Stimulated activated CD4-positive, alpha-beta T cell treated with anti-CD3 and anti-CD28 coated beads, TNF-alpha, amount 100 ng/mL, for 24 hours (primary cell): ENCODE measurements at places on chromosomes 6 and 20.

DNA sequence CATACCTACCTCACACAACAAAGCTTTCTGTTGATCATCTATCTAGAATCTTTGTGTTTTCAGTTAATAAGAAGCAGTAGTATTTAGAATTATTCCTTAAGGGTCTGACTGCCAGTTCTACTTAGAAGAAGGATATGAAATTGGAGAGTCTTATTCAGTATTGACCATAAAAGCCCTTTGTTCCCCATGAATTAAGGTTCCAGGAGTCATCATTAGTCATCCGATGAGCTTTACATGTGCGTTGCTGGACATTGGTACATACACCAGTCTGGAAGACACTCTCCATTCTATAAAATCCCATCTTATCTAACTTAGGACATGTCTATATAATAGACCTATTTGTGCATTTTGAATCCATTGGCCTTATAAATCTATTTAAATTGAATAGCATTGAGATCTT is 34.4 kb upstream of the RNF217 start:
- DNase-seq = no peak

GRCh38 chr6:167888098-167888497 is 61.4 kb downstream of the AFDN start:
- no peak for DNase-seq

DNA sequence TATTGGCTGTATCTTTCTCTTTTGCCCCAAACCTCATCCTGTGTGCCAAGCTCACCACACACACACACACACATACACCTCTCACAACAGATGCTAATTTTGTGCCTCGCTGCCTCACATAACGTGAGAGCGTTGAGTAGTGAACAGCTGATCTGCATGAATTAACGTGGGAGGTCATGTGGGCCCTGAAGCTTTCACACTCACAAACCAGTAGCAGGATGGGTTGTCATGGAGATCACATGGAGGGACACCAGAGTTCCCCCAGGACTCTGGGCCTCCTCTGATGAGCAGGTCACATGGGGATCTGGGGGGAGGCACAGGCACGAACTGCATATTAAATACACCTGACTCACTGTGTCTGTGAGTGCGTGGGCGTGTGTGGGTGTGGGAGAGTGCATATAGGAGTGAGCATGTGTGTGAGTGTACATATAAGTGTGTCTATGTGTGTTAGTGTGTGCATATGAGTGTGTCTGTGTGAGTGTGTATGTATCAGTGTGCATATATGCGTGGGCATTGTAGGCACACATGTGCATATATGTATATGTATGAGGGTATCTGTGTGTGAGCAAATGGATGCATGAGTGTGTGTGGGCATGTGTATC is 62.7 kb upstream of the SULF2 start:
- DNase-seq = no peak

GRCh38 chr6:132446855-132447241 is 45.6 kb upstream of the MOXD1 start:
- DNase-seq = no peak

GRCh38 chr6:168190646-168191443 is 111.8 kb upstream of the FRMD1 start:
- DNase-seq = no peak

- DNase-seq = no peak
These were observed 32.8 kb downstream of the KIF25 start for GRCh38 chr6:168030218-168030746.

DNA sequence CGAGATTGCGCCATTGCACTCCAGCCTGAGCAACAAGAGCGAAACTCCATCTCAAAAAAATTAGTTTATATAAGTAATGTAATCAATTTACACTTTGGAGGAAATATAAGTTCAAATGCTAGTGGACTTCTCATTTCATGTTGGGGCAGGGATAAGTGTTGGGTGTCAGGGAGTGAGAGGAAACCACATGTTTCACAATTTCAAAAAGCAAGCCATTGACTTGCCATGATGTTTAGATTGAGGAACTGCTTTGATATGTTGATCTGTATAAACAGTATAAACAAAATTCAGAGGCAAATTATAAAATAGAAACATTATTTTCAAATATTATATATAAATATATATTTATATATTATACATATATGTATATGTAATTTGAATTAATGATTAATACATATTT is 42.7 kb downstream of the FILIP1 start:
- no peak for DNase-seq

DNA sequence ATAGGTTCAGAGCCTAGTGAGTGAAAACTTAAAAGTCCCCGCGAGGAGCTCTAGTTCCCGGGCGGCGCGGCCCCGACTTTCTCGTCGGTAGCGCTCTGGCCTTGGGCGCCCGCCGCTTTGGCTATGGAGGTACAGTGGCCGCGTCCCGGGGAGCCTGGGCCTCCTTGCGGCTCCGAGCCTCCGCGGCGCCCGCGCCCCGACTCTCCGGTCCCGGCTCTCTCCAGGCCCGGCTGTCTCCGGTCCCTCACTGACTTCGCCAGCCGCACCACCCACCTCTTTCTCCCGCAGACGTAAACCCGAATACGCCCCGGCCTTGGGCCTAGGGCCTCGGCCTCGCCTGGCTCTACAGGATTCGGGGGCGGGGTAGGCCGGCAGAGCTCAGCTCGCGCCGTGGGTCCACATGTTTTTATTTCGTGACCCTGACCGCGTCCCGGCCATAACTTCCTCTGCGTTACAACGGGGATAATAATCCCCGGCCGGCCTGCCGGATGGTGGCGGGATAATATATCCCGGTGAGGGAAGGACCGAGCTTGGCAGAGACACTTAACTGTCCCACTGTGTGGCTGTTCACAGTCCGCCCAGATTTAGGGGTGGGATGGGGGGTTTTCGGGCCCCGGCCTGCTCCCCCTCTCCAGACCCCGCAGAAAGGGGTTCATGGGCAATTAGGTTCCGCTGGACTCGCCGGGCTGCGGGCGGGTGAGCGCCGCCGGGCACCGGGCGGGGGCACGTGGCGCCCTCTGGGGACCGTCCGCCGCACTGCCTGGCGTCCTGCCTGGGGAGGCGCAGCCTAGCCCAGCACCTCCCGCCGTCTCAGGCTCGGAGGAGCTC is 10.0 kb upstream of the TBX18 start:
- DNase-seq = no peak

DNA sequence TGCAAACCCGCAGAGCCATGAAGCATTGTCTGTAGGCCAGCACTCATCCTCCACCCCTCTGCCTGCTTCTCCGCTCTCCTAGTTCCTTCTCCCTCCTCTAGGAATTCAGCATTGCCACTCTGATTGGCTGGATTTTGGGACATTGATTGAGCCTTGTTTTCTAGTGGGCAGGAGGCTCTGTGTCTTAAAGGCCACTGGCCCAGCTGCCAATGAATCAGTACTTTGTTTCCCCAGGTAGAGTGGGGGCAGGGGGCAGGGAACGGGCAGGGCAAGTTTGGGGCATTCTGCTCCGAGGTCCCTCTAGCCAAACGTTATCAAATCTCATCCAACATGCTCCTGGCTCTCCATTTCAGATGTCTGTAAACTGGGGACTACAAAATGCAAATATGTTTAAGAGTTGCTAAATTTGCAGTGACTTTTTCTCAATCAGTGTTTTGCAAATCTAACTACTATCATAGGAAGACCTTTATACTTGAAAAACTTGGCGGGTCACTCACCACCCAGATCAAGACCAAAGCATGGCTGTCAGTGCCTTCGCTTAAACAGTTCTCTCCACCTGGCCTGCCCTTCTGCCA is 10.4 kb upstream of the BPI start:
- DNase-seq = no peak

DNA sequence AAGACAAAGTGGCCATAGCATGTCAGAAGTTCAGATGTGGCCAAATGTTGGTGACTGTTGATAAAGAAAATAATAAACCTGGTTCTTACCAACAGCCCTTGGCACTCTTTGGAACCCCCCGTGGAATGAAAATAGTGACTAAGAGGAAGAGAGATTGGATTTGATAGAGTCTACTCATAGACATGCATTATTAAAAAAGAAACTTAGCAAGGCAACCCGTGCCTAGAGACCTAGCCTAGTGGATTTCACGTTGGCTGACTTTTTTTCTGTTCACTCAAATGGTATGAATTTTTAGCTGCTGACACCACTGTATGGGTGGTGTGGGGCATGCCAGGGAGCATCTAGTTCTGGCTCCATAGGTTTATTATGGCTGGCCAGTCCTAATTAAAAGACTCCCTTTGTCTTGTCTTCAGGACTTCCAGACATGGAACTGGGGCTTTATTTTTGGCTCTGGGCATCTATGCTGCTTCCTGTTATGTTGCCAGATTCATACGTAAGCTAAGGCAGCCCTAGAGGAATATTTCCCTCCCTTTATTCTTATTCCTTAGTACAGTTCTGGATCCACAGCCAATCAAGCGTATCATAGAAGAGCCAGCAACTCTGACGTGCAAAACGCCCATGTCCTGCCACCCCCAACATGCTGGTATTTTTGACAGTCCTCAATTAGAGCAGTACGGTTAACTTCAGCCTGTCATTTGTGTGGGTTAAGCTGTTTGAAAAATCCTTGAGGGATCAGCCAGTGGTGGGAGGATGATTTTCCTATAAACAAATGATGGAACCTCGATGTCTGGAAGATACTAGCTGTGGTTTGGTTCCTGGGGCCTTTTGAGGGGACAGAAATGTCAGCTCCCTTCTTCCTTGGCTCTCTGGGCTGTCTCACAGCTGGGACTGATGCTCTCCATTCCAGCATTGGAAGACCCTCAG is 127.5 kb downstream of the ISM1 start:
- DNase-seq = no peak

- DNase-seq = no peak
These were observed 8.2 kb upstream of the SLC2A12 start for GRCh38 chr6:134060491-134061106.

DNA sequence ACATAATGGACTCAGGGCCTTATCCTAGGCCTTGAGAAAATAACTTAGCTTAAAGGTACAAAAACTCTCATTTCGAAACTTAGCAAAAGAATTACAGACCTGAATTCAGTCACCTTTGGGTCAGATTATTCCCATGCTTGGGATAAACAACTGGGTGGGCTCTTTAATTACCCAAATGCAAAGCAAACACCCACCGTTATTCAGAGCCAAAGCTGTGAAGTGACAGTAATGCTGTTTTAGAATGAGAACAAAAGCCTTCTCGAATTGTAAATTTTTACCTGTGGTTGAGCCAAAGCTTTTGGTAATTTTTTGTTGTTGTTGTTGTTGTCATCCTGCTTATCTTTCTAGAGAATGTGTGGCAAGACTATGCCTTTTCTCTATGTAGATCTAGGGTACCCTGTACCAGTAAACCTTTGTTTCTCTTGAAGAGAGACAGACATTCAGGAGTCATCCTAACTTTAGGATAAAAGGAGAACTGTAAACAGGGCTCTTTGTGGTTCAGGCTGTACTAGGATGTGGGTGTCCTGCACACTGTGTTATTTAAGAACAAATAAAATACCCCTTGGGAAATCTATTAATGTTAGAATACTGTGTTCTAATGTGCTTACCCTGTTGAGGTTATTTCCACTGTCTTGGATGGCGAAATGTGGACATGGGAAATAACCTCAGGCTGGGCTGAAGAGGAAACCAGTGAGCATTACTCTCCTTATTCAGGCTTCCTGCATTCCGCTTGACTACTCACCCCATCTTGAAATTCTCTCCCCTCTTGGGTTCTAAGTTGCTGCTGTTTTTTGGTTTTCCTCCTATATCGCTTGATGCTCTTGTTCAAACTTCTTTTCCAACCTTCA is 480.7 kb downstream of the CD83 start:
- DNase-seq = no peak

GRCh38 chr6:28695715-28696114 is 170.0 kb downstream of the GPX5 start:
- DNase-seq = no peak

DNA sequence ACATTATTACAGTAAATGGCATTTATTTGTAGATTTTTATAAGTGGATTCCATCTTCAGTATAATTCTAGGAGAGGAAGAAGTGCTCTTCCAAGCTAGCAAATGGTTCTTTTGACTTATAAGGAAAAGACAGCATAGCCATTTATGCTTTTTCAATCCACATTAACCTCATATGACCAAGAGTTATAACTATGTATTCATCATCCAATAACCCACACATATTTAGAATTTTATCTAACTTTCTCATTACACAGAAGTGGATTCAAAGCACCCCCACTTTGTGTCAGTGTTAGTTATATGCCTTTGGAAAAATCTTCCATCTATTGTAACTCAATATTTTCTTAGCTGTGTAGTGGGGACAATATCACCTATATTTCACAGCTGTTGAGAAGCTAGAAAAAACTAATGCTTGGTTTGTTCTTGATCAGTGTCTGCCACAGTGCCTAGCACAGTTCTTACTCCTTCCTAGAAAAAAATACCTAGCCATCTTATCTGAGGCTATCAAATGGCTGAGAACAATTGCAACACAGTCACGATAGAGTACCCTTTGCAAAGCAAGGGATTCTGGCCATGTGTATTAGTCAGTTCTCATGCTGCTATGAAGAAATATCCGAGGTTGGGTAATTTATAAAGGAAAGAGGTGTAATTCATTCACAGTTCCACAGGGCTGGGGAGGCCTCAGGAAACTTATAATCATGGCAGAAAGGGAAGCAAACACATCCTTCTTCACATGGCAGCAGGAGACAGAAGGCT is 986.3 kb downstream of the TFAP2A start:
- DNase-seq = no peak

DNA sequence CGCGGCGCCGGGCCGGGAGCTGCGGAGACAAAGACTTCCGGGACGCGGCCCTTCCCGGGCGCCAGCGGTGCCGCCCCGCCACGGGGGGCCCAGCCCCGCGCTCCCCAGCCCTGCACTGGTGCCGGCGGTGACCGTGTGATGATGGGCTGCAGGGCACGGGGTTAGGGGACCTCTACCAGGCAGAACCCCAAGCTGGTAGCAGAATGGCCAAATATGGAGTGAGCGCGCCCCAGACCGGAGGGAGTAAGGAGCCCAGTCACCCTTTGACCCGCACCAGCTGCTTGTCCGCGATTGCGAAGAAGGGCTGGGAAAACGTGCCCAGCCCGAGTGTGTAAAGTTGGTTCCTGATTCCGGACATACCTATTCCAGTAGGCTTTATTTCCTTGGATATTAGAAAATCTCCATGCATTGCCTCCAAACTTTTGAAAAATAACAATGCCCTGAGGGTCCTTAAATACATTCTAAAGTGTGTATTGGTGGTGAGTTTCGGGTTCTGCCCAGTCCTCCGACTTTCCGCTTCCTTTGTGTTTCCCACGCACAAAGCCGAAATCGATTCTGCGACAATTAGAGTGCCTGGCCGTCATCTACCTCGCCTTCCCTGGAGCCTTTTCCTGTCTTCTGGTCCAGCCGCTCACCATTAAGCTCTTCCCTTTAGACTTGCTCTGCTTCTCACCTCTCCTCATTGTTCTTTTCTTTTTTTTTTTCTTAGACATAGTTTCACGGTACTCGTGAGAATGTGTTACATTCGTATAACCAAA is 1.1 kb downstream of the ABRACL start:
- DNase-seq = no peak

- DNase-seq = no peak
These were observed 39.4 kb upstream of the RGS17 start for GRCh38 chr6:153170511-153170910.
